Uterus (tissue), 4 donors: ENCODE measurements at places on chromosomes 2 and 18. TPM values are rescaled to one million over a fixed set of nuclear protein-coding genes. Genes with fewer than 3 reads are reported as not detected.

TDRD15 gene
- not detected for total RNA-seq

CAPN10 gene
- total RNA-seq: 2.8 TPM

HOXD3 gene
- total RNA-seq: 25.1 TPM

SPC25 gene
- 9.5 TPM for total RNA-seq

PSMA8 gene
- not detected for total RNA-seq

TWIST2 gene
- 199 TPM for total RNA-seq

LAMA1 gene
- total RNA-seq: 1.8 TPM

PUS10 gene
- total RNA-seq: 1.8 TPM

TNFAIP6 gene
- 3.2 TPM for total RNA-seq

DNA sequence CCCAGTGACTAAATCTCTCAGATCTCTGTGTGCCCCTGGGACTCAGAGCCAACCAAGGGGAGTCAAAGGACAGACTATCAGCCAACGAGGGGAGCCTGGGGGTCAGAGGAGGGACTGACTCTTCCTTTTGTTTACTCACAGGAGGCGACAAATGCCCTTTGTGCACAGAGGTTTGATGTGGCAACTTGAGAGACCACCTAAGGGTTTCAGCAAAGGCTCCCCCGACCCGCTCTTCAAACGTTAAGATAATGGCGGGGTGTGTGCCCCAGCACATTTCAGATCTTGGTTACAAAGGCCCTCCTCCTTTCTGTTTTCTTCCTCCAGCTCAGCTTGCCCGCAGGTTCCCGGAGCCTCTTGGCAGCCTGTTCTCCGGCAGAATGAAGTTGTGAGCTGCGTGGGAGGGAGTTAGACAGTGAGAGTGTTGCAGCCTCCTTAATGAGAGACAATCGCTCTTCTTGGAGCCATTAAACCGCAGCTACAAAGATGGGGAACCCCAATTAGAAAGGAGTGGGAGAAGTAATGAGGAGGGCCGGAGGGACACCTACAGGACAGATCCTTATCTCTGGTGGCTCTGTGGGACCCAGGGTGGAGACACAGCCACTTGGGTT, 76.2 kb downstream of the KIAA2012 start:
- DNase-seq: peak; percentile 80
- peak overlapping the region; percentile 10 for H3K4me3 ChIP-seq
- peak overlapping the region; percentile 44 for H3K27ac ChIP-seq
- H3K4me1 ChIP-seq: no peaks in the 10 kb centered on the region

DNA sequence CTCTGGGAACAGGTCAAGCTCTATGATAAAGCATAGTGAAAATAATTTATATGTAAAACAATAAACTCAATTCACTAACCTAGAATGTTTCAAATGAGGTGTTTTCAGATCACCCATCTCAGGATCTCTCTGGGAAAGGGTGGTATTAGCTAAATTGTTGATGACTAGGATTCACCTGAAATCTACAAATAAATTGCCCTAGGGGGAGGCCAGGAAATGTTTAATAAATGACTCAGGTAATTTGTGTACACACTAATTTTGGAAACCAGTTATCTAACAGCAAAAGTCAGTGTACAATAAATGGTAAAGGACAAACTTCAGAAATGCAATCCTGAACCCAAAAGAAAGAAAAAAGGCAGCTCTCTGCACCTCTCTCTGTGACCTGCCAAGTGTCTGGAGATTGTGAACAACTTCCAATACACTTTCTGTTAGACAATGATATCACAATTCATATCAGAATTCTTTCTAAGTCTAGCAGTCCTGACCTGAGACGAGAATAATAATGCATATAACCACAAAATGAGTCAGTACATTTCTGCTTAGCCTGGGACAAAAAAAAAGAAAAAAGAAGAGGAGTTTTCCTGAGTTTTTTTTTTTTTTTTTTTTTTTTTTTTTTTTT, 760.0 kb downstream of the EPHA4 start:
- H3K4me3 ChIP-seq: no peak overlapping the region
- no peaks in the 10 kb centered on the region for H3K4me1 ChIP-seq
- no peaks in the 10 kb centered on the region for H3K27me3 ChIP-seq

- H3K27ac ChIP-seq: no peak overlapping the region
- no peaks in the 10 kb centered on the region for H3K27me3 ChIP-seq
- H3K4me3 ChIP-seq: no peak overlapping the region
These were observed 56.5 kb upstream of the ATL2 start for GRCh38 chr2:38433607-38433975.

GRCh38 chr18:22563164-22563583, 145.5 kb upstream of the CTAGE1 start:
- no peak overlapping the region for H3K4me3 ChIP-seq
- no peak for DNase-seq
- no peaks in the 10 kb centered on the region for H3K27me3 ChIP-seq
- H3K4me1 ChIP-seq: peaks cover 4% of the 10 kb centered on the region

DNA sequence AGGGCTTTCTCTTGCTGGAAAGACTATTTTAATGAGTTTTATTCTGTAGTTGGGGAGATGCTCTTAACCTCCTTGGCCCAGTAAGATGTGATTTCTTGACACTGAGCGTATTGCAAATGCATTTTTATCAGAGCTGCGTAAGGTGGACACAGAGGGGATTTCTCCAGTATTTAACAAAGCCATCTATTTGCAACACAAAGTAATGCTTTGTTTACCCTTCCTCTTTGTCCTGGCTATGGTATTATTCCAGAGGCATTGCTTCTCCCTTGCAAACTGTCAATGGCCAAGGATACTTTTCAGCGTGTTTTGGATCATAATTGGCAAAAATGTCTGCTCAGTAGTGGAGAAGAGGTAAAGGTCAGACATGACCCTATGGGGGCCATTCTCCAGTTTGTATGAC, 90.8 kb upstream of the PIK3C3 start:
- no peaks in the 10 kb centered on the region for H3K4me1 ChIP-seq
- no peaks in the 10 kb centered on the region for H3K36me3 ChIP-seq
- H3K27me3 ChIP-seq: no peaks in the 10 kb centered on the region
- no peak overlapping the region for H3K4me3 ChIP-seq
- H3K27ac ChIP-seq: no peak overlapping the region

GRCh38 chr2:197514754-197515153, 1.1 kb upstream of the MOB4 start:
- no peaks in the 10 kb centered on the region for H3K36me3 ChIP-seq
- no peak for DNase-seq
- no peaks in the 10 kb centered on the region for H3K27me3 ChIP-seq

DNA sequence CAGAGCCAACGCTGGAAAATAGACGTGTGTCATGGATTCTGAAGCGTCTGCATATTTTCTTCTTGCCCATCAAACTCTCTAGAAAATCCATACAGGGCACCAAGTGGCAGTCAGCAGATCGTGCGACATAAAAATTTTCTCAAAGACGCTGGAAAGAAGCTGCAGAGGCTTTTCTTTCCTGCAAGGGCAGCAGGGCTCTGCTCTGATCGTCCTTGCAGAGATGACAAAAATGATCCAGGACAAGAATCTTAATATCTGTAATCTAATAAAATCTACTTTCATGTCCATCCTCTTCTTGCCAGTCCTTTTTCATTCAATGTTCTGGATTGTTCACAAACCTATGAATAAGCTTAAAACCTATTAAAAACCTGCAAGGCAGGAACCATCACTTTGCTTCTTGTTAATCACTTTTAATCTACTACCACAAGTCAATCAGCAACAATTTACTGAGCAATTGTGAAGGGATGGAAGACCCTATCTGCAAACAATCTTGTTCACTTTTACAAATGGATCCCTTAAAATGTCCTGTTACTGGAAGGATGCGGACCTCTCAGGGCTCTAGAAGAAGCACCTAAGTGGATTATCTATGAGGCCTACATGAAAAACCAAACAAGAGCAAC, 93.6 kb downstream of the MREG start:
- H3K4me3 ChIP-seq: no peak overlapping the region
- no peak overlapping the region for H3K27ac ChIP-seq
- no peaks in the 10 kb centered on the region for H3K36me3 ChIP-seq
- H3K27me3 ChIP-seq: no peaks in the 10 kb centered on the region
- no peaks in the 10 kb centered on the region for H3K4me1 ChIP-seq

GRCh38 chr2:48529194-48529593, 760 bp upstream of the STON1 start:
- H3K4me1 ChIP-seq: peaks cover 23% of the 10 kb centered on the region
- H3K4me3 ChIP-seq: peak overlapping the region; percentile 96
- H3K27ac ChIP-seq: peak overlapping the region; percentile 96
- H3K36me3 ChIP-seq: no peaks in the 10 kb centered on the region
- peak; percentile 55 for DNase-seq

DNA sequence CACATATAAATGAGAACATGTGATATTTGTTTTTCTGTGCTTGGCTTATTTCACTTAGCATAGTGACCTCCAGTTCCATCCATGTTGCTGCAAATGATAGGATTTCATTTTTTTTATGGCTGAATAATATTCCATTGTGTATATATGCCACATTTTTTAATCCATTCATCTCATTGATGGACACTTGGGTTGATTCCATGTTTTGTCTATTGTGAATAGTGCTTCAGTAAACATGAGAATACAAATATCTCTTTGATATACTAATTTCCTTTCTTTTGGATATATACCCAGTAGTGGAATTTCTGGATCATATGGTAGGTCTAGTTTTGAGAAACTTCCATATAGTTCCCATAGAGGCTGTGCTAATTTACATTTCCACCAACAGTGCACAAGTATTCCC, 3.7 kb upstream of the NEMP2 start:
- H3K4me1 ChIP-seq: no peaks in the 10 kb centered on the region
- no peak for DNase-seq
- H3K27ac ChIP-seq: no peak overlapping the region
- no peaks in the 10 kb centered on the region for H3K27me3 ChIP-seq
- no peaks in the 10 kb centered on the region for H3K36me3 ChIP-seq

DNA sequence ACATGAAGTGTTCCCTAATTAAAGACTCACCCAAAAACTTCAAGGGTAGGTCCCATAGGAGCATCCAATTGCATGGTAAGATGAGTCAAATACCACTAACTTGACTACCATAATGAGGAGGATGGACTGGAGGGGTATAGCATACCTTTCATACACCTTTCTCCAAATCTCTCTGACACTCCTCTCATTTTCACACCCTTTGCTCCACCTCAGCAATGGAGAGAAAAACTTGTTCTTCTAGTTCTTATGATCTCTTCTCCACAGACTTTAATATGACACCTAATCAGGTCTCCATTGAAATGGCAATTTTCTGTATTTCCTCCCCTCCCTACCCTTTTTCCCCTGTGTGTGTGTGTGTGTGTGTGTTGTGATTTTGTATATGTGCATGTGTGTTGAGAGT, 41.1 kb upstream of the MAP2 start:
- H3K27ac ChIP-seq: no peak overlapping the region
- H3K4me1 ChIP-seq: no peaks in the 10 kb centered on the region
- H3K36me3 ChIP-seq: no peaks in the 10 kb centered on the region
- DNase-seq: no peak
- no peak overlapping the region for H3K4me3 ChIP-seq

GRCh38 chr18:48913775-48914174, 37.0 kb downstream of the SMAD7 start:
- H3K4me1 ChIP-seq: no peaks in the 10 kb centered on the region
- H3K27me3 ChIP-seq: no peaks in the 10 kb centered on the region
- H3K36me3 ChIP-seq: no peaks in the 10 kb centered on the region
- H3K4me3 ChIP-seq: no peak overlapping the region

DNA sequence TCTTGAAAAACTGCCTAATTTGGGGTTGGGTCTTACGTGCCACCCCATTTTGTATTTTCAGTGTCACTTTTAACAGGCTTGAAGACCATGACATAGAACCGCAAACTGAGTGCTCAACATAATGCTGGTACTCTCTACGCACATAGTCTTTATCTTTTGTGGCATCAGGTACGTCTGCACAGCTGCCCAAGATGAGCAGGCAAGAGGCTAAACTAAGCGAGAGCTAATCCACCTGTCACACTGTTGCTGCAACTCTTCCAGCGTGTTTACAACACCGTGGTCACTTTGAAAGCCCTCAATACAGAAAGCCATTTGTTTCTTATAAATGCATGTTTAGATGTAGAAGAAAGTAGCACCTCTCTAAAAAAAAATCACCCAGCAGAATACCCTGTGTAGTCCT, 270.0 kb upstream of the TCF4 start:
- H3K27me3 ChIP-seq: no peaks in the 10 kb centered on the region
- no peaks in the 10 kb centered on the region for H3K36me3 ChIP-seq
- H3K4me3 ChIP-seq: no peak overlapping the region

DNA sequence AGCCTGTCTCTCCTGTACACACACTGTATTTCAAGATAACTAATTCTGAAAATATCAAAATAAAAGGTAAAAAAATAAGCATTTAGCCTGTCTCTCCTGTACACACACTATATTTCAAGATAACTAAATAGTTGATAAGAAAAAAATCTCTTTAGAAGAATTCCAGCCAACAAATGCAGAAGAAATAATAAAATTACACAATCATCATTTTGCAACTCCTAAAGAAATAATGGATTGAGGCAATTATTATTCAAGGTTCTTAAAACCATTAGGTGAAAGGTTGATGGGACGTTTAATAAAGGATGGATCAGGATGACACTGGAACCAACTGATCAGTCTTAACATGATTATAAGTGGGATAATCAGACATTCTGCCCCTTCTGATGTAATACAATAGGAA, 148.0 kb upstream of the FN1 start:
- no peak overlapping the region for H3K27ac ChIP-seq
- DNase-seq: no peak
- H3K4me3 ChIP-seq: no peak overlapping the region
- H3K4me1 ChIP-seq: no peaks in the 10 kb centered on the region
- H3K27me3 ChIP-seq: no peaks in the 10 kb centered on the region

- no peaks in the 10 kb centered on the region for H3K4me1 ChIP-seq
- H3K27ac ChIP-seq: no peak overlapping the region
- H3K4me3 ChIP-seq: no peak overlapping the region
These were observed 7.0 kb downstream of the INPP1 start for GRCh38 chr2:190350371-190350770.

DNA sequence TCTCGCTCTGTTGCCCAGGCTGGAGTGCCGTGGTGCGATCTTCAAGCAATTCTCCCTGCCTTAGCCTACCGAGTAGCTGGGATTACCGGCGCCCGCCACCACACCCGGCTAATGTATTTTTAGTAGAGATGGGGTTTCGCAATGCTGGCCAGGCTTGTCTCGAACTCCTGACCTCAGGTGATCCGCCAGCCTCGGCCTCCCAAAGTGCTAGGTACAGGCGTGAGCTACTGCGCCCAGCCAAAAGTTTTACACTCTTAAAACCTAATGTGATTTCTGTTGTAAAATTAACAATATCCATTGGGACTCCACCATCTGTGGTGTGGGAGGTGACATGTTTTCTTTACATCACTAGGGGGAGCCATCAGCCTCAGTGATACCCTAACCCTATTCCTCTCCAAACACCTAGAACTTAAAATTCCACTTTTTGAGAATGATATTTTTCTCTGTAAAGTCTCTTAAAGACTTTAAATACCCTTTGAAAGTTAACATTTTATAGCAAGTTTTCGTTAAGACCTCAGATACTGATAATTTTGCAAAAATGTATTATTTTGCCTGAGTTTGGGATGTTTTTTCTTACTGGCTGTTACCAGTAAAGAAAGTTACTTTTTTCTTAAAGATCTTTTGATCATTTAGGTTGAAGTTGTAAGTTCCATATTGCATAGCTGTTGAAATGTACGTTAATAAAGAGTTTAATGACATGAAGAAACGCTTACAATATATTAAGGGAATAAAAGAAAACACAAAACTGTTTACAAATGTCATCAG, 11.6 kb upstream of the EIF2AK2 start:
- no peaks in the 10 kb centered on the region for H3K36me3 ChIP-seq
- no peak for DNase-seq
- no peaks in the 10 kb centered on the region for H3K4me1 ChIP-seq
- no peak overlapping the region for H3K4me3 ChIP-seq
- H3K27me3 ChIP-seq: no peaks in the 10 kb centered on the region
- H3K27ac ChIP-seq: no peak overlapping the region
